Right ventricle myocardium superior (tissue), 1 donor: ENCODE measurements at places on chromosomes 12 and 14. TPM values are rescaled to one million over a fixed set of nuclear protein-coding genes. Genes with fewer than 3 reads are reported as not detected.

Gene DPF3
- total RNA-seq = 25.0 TPM

Gene TTC6
- not detected for total RNA-seq

- no peak for DNase-seq
Measured at GRCh38 chr14:81209167-81209836, 11.5 kb downstream of the GTF2A1 start.

DNA sequence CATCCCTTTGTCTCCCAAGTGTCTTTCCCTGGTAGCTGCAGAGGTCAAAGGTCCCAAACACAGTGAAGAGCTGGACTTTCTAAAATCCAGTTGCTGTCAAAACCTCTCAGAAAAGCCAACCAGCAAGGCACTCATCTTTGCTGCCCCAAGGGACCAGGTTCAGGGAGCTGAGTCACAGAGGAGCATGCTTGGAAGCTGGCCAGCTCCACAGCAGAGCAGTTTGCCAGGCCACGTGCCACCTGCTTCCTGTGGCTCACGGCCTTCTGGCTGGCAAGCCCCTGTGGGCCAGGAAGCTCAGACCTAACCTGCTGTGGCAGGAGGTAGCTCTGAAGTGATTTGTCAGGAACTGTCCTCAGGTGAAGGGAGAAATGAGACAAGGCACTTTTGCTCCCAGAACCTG is 3.6 kb downstream of the ISCU start:
- DNase-seq = peak; percentile 83

DNA sequence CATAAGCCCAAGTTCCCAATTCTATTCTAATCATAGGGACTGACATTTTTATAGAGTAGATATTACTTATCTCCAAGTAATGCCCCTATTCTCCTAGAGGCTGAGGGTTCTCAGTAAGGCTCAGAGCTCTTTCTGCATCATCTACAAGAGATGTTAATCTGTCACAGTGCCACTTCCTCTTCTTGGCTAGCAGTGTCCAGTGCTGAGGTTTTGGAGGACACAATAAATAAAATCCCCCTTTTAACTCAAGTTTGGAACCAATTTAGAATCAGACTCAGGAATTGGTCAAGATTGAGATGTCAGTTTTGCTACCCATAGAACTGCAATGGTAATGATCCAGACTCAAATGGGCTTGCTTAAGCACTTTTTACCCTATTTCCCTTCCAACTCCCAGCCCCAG is 154.1 kb upstream of the ARID2 start:
- DNase-seq = no peak
